ENCODE measurements at places on chromosomes 1 and 21.

DNA sequence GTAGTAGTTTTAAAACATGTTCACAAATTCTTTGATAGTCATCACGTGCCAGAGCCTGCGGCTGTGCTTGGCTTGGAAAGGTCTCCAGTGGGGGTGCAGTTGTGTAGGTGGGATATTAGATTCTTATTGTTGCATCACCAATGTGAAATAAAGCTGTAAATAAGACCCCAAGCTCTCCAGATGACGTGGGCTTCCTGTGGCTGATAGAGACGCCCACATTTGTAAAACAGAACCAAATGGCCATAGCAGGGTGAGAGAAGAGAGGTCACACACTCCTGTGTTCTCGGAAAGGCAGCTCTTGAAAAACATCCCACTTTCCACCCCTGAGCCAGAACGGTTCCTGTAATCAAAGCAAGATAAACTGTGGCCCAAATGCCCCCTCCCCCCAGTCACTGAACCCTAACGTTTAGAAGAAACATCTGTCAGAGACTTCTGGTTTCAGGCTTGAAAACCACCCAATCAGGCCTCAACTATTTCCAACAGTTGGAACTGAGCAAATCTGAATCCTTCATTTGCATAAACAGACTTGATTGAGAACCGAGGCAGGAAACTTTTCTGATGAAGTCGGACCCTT is 6.6 kb upstream of the NTPCR start:
- no peak for DNase-seq

DNA sequence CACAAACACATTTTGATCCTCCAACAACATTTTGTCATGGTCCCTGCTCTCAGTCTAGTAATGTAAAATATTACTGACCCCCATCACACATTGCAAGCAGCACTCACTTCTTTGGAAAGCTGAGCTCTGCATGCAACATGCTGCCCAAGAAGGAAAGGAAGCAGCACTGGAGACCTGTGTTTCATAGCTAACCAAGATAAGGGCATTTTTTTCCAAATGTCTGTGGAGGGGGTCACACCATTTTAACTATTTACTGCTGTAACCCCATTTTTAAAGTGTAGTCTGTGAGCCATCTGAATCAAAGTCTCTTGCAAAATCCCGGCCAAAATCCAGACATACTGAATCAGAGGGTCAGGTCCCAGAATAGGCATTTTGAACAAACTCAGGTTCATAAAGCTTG is 4.5 kb upstream of the RASSF5 start:
- no peak for DNase-seq

- no peak for DNase-seq
Measured at GRCh38 chr1:188715566-188715965, 1762.1 kb downstream of the BRINP3 start.

DNA sequence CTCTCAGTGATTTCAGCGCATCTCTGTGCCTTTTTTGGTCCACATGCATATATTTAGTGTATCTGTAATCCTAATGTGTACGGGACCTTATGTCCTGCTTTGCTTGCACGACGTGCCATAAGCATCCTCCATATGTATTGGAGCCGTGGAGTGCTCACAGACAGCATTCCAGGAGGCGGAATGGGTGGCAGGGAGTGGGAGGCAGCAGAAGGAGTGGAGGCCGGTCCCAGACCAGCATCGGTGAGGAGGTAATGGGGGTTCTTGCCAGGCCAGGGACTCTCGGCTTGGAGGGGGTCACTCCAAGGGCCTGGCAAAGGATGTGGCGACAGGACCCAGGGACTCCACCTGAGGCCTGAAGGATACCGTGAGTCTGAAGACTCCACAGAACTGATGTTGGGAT is 185.0 kb downstream of the CAMTA1 start:
- DNase-seq: no peak

GRCh38 chr1:8398677-8399076 is 80.8 kb downstream of the SLC45A1 start:
- DNase-seq: no peak

DNA sequence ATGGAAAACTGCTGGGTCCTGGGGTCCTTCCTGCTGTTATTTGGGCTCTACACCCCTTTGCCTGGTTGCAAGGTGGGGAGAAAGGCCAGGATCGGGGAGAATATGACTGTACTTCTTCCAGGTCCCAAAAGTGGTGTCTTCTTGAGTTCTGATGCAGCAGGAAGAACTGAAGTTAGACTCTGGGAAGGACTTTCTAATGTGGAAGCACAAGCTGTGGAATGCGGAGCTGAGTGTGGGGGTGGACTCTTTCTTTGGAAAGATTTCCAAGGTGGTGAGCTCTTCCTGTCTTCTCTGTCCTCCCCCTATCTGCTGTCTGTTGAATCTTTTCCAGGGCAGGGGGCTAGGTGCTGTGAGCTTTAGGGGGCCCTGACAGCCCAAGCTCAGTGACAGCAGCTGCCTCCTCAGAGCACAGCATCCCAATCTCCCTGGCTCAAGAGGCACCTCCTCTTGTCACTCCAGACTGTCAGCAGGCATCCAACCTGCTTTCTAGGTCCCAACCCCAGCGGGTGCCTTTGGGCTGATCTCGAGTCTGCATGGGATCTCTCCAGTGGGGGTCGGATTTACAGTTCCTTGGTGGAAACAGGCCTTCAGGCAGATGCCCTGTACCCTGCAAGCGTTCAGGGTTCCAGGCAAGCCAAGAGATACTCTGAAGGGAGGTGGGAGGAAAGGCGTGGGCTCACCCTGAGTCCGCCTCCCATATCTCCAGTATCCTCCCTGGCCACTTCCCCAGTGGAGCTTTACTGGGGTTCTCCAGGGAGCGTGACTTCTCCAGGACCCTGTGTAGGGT is 23.2 kb downstream of the ADORA1 start:
- no peak for DNase-seq

- DNase-seq: no peak
Measured at GRCh38 chr1:196152086-196152485, 456.2 kb downstream of the KCNT2 start.

DNA sequence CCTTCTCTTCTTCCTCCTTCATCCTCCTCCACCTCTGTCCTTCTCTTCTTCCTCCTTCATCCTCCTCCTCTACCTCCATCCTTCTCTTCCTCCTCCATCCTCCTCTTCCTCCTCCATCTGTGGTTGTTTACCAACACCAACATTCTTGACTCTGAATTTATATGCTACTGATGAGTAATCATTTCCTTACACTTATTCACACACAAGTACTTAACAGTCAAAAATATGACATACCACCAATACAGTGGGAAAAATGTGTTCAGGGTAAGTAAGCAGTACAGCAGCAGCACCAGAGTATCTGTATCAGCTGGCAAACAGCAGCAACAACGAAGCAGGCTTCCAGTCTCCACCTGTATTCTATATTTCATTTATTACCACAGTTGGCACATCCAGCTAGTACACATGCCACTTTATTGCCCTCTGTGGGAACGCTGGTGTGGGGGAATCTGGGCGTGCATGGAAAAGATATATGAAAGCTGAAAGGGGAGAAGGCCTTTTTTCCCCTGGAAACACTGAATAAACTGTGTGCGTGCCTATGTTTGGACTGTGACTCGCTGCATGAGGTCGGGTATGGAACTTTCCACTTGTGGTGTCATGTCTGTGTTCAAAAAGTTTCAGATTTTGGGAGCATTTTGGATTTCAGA is 16.0 kb downstream of the ADSS2 start:
- DNase-seq: no peak

DNA sequence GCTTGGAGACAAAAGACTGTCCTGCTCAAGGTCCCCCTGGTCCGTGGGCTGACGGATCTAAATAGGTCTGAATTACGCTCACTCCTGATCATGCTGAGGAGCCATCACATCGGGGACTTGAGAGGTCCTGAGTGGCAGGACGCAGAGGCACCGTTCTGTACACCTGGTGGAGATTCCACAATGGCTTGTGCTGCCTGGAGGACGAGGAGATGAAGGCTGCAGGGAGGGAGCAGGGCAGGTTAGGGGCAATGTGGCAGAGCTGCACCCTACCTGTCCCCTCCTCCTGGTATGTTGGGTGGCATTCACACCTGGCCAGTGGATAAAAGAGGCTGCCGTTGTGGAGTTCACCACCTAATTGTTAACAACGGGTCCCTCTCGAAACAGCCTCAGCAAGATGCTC is 38.7 kb downstream of the RHBG start:
- DNase-seq: no peak

DNA sequence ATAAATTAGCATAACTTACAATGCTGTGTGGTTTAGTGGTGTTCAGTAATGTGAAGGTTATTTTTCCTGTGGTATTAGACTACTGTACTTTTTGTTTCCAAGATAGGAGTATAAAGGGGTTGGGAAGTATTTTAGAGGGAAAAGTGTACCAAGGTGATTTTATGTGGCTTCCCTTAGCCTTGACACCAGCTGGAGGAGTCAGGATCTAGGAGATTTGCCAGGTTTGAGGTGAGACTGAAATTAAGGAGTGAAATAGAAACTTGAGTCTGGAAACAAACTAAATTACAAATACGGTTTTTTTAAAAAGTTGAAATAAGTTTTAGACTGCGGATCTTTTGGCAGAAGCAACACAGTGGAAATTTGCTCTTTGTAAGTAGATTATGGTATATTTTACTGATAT is 32.3 kb downstream of the COG2 start:
- DNase-seq: no peak

DNA sequence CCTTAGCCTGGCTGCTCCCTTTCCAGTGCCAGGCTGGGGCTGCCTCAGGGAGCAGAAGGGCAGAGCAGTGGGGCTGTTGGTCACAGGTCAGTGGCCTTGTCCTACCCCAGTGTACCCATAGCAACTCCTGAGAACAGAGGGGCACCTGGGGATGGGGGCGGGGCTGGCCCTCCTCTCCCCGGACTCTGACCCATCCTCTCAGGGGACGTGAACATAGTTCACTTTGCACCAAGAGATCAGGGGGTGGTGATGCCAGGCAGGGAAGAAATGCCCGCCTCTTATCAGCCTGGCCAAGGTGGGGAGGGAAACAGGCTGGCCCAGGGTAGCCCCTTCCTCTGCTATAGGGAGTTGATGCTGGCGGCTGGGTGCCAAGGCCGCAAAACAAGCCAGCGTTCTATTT is 4.9 kb downstream of the ETNK2 start:
- DNase-seq: no peak

DNA sequence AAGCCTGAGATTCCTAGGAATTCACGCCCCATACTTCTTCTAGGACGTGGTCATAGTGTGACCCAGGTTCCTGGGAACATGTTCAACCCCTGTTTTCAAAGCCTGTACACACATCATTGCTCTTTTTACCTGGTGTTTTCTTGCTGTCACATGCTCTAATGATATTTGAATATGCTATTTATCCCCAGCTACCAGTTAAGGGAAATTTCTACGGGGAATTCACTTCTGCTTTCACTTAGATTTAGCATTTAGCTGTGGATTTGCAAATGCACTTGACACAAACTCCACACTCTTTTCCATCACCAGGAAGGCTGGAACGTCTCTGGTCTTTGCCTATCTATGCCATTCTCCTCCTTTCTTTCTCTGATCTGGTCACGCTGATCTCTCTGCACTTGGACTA is 11.3 kb upstream of the SAMSN1 start:
- DNase-seq: no peak

DNA sequence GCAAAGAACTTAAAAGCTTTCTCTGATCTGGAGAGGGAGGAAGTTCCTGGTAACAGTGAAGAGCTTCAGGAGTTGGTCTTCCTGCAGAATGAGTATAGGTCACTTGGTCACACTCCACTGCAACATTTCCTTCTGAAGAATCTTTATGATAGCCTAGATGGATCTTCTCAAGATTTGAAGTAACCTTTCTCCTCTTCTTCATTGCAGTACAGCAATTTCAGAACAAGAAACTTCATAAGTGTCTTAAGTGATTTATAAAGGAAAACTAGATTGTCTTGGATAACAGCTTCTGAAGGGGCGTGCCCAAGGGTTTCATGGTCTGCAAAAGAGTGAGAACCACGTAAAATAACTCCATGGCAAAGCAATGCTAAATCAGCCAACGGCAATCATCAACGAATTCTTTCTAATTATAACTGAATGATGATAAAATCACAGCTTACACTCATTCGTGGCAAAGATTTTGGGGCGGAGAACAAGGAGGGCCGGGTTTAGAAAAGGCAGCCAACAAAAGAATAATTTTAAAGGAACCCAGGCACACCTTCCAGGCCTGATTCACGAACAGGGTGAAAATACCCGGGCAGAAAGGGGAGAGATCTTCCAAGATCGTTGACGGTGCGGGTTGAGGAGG is 53.9 kb upstream of the ASPM start:
- DNase-seq: peak; percentile 15

DNA sequence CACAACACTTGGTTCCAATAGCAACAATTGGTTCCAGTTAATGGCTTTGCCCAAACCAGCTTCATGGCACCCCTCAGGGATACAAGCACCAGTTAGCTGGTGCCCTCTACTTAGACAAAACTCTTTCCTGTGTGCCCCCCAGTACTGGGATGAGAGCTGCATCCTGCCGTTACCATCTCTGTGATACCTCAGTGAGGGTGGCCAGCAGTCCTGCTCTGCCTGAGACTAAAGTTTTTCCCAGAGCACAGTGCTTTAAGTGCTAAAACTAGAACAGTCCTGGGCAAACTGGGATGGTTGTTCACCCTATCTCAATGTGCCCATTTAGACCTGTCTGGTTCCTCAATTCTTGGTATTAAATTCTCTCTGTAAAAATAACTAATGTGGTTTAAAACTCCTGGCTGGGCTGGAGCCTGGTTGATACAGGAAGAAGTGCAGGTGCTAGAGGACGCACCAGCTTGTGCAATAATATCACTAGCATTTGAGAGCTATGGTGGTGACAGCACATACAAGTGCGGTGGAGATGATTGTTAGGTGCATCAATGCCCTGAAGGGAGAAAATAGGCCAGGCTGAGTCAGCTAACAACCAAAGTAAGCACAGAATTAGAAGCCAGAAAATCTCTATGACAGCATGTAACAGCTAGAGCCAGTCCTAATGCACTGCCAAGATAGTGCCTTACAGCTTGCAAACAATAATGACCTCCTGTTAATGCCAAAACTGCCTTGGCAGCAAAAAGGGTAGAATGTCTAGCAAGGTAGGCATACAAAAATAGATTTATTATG is 179.8 kb upstream of the GALNT2 start:
- DNase-seq: no peak

DNA sequence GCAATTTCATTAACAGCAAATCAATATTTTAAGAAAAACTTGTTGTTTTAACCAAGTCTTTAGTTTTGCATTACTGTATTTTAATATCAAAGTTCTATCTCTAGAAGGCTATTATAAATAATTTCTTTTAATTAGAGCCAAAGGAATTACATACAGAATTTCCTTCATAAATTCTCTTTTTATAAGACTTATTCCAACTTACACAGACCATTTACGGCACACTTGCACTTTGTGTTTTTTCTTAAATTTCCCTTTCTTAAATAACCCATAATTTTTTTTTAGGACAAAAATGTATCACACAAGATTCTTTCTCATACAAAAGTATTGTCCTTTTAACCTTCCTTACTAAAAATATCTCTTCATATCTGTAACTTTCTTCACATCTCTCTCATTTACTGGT is 458.5 kb upstream of the CHRM3 start:
- no peak for DNase-seq
